ENCODE measurements at places on chromosomes 7 and 10.

GRCh38 chr10:127041552-127041951 is 136.3 kb downstream of the DOCK1 start:
- DNase-seq: peak; percentile 92

GRCh38 chr10:124265391-124265745 is 153.4 kb downstream of the OAT start:
- DNase-seq: no peak

GRCh38 chr7:24831240-24831639 is 74.0 kb upstream of the GSDME start:
- DNase-seq: peak; percentile 83

GRCh38 chr7:149625947-149626392 is 128.4 kb upstream of the ZNF746 start:
- DNase-seq: no peak

- DNase-seq: no peak
Observed at GRCh38 chr7:120441850-120442249, 168.9 kb downstream of the KCND2 start.

GRCh38 chr10:96441987-96442643 is 71.6 kb downstream of the TLL2 start:
- DNase-seq: no peak

GRCh38 chr10:22345301-22346095 is at the start of gene SPAG6:
Gene SPAG6, plus strand, starts transcription at chr10:22345496. Its CDS starts 116 bp downstream, at chr10:22345612.
- DNase-seq: peak; percentile 26

DNA sequence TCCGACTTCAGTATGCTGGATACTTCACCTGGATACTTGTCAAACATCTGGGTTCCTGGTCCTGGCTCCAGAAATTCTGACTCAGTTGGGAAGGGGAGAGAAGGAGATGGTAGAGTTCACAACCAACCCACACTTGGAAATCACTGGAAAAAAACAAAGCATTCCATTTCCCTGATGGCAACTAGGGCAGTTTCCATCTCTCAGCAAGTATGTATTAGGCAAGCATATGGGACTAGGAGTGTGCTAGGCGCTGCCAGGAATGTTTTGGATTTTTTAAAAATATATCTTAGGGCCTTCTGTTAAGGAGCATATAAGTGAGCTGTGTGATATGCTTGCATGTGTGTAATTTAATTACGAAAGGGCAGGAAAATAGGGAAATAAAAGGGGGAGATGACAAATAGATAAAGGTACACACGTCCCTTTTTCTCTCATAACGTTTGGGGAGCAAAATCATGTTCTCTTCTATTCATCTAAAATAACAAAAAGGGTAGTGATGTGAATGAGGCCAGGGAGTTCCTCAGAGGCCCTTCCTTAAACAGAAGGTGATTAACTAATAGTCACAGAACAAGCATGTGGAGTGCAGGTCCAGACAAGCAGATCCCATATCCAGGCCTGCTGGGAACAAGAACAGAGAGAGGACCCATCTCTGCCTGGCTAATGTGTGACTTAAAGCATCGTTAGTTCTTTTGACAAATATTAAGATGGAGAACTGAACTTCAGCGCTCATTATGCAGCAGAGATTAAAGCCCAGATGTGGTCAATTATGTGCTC is 64.5 kb upstream of the NFE2L3 start:
- no peak for DNase-seq

GRCh38 chr10:123175389-123176387 is 21.5 kb downstream of the BUB3 start:
- no peak for DNase-seq

GRCh38 chr10:102580230-102580629 is 64.0 kb upstream of the TRIM8 start:
- peak; percentile 18 for DNase-seq

- DNase-seq: no peak
Observed at GRCh38 chr10:35933940-35934641, 292.0 kb upstream of the FZD8 start.

DNA sequence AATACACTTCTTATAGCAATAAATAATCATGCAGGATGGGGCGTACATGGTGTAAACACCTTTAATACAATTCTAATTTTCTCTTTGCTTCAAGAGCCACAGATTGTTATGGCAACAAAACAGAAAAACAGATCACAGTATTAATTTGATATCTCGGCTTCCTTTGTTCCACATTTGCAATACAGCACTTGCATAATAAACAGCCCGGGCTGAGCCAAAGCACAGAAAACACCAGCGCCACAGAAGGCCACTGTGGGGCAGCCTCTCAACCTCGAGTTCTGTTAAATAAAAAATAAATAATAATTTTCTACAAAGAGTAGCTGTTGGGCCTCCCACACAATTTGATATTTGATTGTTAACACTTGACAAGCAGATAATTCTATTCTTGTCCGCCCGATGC is 255.9 kb downstream of the USP6NL start:
- no peak for DNase-seq

GRCh38 chr7:75740846-75741497 is 2.2 kb upstream of the HIP1 start:
- no peak for DNase-seq

DNA sequence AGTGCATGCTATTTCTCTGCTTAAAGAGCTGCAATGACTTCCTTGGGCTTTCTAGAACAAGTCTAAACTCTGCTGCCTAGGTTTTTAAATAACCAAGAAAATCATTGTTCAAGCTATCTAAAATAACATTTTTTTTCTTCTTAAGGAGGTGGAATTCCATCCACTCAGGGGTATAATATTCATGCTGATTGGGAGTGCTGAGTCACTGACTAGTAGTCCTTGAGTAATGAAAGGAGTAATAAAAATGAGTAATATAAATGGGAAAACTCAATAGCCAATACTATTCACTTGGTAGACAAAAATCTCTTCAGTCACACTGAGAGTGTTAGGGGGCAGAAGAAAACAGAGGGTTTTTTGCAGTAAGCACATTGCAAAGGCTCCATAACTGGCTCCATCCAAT is 72.0 kb downstream of the GFRA1 start:
- peak; percentile 74 for DNase-seq

DNA sequence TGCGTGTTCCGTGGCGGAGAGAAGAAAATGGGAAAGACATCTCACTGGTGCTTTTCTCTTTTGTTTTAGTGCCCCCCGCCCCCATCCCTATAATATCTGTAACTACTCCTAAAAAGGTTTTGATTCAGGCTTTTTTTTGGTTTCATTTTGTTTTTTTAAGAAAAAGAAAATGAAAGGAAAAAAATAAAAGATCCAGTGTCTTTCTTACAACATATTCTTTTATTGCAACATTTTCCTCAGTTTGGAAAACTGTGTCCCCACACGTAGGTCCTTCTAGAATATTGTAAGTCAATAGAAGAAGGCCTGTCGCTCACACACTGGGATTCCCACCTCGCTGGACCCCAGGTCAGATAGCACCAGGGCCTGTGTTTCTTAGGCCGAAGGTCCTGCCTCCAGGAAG is 20.6 kb downstream of the AIFM2 start:
- DNase-seq: no peak

GRCh38 chr10:29730969-29731368 is 96.2 kb upstream of the SVIL start:
- no peak for DNase-seq

GRCh38 chr10:95881316-95881715 is 26.5 kb upstream of the CC2D2B start:
- DNase-seq: no peak

DNA sequence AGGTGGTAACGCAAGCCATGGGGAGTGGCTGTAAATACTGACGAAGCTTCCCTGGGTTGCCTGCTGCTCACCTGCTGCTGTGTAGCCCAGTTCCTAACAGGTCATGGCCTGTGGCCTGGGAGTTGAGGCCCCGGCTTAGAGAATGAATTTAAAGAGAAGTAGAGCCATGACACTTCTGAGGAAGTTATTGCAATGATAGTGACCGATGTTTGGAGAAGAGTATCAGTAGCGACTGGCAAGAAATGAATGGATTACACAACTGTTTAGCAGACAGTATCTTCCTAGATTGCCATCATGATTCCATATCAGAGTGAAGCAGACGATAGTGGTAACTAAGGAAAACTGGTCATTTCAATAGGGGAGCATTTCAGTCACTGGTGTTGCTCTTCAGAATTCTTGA is 249.6 kb downstream of the PLXDC2 start:
- DNase-seq: no peak

DNA sequence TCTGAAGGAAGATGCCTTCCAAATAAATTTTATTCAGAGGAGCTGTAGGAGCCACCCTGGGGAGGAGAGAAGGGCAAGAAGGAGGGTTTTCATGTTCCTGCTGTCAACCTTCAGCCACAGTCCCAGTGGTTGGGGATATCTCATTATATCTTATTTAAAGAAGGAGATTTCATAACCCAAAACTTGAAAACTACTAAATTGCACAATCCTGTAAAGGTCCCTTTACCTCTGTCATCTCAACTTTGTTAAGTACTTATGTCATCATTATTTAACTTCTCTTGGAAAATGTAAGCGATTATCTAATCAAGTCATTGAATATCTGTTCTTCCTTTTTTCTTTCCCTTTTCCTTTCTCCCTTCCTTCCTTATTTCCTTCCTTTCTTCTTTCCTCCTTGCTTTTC is 794.5 kb upstream of the IGFBP3 start:
- DNase-seq: no peak

DNA sequence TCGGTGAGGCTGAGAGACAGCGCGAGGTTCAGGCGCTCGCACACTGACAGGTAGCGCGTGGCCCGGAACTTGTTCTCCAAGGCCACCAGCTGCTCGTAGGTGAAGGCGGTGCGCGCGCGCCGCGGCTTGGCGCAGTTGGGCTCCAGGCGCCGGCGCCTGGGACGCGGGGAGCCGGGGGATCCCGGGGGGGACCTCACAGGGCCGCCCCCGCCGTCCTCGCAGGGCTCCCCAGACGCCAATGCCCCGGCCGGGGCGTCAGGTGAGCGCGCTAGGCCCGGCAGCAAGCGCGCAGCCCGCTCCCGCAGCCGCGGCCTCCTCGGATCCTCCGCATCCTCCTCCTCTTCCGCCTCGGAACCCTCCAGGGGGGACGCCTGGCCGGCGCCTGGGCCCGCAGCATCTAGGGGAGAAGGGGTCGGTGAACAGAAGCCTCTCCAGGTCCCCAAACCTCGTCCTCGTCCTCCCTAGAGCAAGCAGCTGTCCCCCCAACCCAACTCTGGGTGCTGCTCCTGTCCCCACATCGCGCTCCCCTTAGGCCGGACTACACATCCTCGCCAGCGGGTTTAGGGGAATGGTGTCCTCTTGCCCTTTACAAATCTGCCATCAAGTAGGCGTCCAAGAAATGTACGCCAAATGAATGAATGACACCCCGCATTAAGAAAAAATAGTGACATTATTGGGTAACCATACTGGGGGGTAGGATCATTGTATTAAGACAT is 1.9 kb downstream of the NKX1-2 start:
- no peak for DNase-seq

DNA sequence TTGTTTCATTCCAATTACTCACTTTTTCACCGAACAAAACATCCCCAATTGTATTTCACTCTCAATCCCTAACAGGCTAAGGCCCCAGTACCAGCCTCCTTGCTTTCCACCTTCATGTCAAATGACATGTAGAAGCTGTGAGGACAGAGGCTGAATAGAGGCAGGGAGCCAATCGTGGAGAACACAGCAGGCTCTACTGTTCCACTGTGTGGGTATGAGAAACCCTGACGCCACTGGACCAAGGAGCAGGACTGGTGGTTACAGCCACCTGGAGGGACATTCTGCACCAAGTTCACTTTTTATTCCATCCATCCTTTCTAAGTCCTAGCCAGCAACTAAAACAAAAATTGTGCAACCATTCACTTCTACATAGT is 502.8 kb downstream of the SORCS1 start:
- DNase-seq: no peak

DNA sequence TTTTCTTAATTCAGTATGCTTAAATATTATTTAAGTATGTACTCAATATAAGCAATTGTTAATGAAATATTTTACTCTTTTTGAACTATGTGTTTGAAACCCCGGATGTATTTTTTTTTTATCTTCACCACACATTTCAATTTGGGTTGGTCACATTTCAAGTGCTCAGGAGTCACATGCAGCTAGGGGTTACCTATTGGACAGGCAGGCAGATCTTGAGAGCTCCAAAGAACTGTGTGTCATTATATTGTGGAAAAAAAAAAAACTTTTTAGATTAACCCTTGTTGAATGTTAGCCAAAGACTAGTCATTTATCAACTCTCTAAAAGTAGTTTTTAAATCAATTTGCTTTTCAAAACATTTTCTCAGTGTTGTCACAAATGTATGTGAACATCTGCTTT is 37.2 kb downstream of the IKZF1 start:
- no peak for DNase-seq

- peak; percentile 24 for DNase-seq
Observed at GRCh38 chr10:7409045-7409731, 1.6 kb downstream of the SFMBT2 start.

DNA sequence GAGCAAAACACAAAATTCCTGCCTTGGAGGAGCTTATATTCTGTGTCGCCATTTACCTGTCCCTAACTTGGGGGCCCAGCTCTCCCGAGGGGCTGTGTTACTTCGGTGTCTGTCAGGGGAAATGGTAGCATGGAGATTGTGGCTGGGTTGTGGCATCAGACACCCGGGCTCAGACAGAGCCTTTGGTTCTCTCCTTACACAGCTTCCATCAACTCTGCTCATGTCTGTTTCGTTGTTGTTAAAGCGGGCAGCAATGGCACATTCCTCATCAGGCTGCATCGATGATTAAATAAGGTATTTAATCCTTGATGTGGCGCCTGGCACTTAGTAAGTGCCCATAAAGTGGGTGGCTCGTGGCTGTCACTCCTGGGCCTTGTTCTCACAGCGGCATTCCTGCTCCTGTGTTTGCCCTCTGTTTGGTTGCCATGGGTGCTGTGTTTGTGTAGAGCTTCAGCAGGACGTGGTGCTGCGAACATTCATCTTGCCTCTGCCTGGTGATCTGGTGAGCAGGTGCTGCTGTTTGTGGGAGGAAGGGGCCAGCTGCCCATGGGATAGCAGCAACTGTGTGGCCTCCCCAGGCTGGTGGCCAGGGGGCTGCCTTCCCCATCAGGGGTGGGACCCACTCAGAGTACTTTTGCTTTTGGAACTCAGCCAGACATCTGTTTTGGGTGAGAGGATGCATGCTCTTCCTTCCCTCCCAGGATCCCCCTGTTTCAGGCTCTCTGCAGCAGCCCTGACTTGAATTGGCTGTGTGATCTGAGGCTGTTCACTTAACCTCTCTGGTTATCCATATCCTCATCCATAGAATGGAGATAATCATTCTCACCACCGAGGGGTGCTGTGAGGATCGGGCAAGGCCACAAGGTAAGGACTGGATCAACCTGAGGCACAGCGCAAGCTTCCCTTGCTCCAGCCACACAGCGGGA is 207.2 kb upstream of the SVIL start:
- DNase-seq: no peak

DNA sequence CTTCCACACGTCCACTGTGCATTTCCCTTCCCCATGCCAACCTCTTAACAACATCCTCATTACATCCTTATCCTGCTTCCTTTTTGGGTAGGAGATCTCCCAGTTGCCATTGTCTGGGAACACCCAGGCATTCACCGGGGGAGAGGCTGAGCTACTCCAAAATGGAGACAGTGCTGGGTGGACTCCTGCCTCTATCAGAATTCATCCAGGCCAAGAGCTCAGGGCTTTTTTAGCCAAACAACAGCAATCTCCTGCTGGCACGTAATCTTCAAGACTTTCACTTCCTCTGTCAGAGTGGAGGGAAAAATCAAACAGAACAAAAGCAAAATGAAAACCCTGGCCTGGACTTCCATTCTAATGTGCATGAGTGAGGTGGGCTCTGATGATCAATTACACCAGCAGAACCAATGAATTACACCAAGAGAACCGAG is 245.0 kb downstream of the PRPF18 start:
- DNase-seq: no peak

GRCh38 chr7:17986851-17987250 is 40.8 kb downstream of the PRPS1L1 start:
- DNase-seq: peak; percentile 82

Data from fibroblast of skin of right biceps (primary cell).